ENCODE measurements at places on chromosomes 1 and 21. TPM values are rescaled to one million over a fixed set of nuclear protein-coding genes. Genes with fewer than 3 reads are reported as not detected.

Gene TTC22
- 9.2 TPM for polyA plus RNA-seq

Gene HHIPL2
- 1.2 TPM for polyA plus RNA-seq

Gene LRRC71
- 0.45 TPM for polyA plus RNA-seq

Gene LCE2C
- polyA plus RNA-seq, result not detected

Gene TMEM200B
- polyA plus RNA-seq, result 16.4 TPM

Gene KRTAP13-2
- not detected for polyA plus RNA-seq

GRCh38 chr21:37945036-37945435, 28.8 kb upstream of the KCNJ6 start:
- DNase-seq, result no peak

DNA sequence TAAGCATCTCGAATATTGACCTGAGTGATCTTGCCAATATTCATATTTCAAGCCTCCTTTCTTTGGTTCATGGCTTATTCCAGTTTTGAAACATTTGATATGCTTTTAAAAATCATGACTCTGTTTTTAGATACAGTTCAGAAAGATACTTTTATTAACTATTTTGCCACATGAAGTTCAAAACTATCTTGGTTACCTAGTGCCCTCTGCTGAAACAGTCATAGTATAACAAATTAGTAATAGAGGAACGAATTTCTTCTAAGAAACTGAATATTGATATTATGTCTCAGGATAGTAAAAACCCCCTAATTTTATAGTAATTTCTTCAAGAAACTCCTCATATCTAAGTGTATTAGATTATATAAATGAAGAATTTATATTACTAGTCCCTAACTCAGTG, 52.6 kb upstream of the RC3H1 start:
- no peak for DNase-seq
